ENCODE measurements at places on chromosomes 7 and 10. TPM values are rescaled to one million over a fixed set of nuclear protein-coding genes. Genes with fewer than 3 reads are reported as not detected.

ZWINT gene
- total RNA-seq = 1.0 TPM

TMEM229A gene
- not detected for total RNA-seq

SOSTDC1 gene
- total RNA-seq = 4.6 TPM

POM121C gene
- 26.0 TPM for total RNA-seq

CPA4 gene
- total RNA-seq = not detected

DNA sequence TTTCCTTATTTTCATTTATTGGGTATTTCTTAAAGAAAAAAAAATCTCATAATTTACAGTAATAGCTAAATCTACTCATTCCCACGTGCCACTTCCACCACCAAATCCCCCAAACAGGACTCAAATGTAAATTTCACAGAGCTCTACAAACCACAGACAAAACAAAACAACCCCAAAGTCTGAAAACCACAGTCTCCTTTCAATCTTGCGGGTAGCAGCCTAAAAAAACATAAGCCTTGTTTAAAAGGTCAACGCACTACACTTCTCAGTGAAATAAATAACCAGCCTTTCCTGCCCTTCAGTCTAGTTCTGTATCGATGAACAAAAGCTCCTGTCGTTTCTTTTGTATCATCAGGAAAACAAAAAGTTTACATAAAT is 121.8 kb upstream of the AFAP1L2 start:
- H3K4me3 ChIP-seq = peak overlapping the region; percentile 53
- peak overlapping the region; percentile 85 for H3K27ac ChIP-seq
- peaks cover 39% of the 10 kb centered on the region for H3K4me1 ChIP-seq
- H3K27me3 ChIP-seq = no peaks in the 10 kb centered on the region
- H3K36me3 ChIP-seq = no peaks in the 10 kb centered on the region

- no peaks in the 10 kb centered on the region for H3K36me3 ChIP-seq
- H3K27me3 ChIP-seq = no peaks in the 10 kb centered on the region
- no peak overlapping the region for H3K4me3 ChIP-seq
- DNase-seq = no peak
Observed at GRCh38 chr7:99106411-99106810, 37.5 kb downstream of the SMURF1 start.

GRCh38 chr7:12731214-12731656 is 43.8 kb downstream of the ARL4A start:
- H3K4me1 ChIP-seq = peaks cover 10% of the 10 kb centered on the region
- no peak for DNase-seq
- H3K4me3 ChIP-seq = no peak overlapping the region
- H3K36me3 ChIP-seq = no peaks in the 10 kb centered on the region
- no peak overlapping the region for H3K27ac ChIP-seq

DNA sequence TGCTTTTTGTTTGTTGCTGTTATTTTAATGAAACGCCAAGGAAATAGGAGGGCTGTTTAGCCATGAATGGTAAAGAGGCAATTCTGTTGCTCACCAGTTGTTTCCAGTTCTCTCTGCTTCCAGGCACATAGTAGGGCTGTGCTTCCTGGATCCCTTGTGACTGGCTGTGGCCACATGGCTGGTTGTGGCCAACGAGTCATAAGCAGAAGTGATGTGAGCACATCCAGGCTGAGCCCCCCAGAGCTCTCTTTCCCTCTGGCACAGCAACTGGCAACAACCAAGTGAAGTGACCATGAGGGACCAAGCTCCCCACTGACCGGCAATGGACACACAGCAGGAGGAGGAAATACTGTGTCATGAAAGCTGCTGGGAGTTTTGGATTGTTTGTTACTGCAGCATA is 10.3 kb downstream of the GRID1 start:
- no peaks in the 10 kb centered on the region for H3K36me3 ChIP-seq
- no peak for DNase-seq
- no peaks in the 10 kb centered on the region for H3K27me3 ChIP-seq
- H3K4me3 ChIP-seq = no peak overlapping the region

GRCh38 chr10:114347791-114348190 is 56.5 kb downstream of the AFAP1L2 start:
- no peak for DNase-seq
- H3K36me3 ChIP-seq = no peaks in the 10 kb centered on the region
- peaks cover 68% of the 10 kb centered on the region for H3K4me1 ChIP-seq
- no peaks in the 10 kb centered on the region for H3K27me3 ChIP-seq
- H3K27ac ChIP-seq = peak overlapping the region; percentile 92

DNA sequence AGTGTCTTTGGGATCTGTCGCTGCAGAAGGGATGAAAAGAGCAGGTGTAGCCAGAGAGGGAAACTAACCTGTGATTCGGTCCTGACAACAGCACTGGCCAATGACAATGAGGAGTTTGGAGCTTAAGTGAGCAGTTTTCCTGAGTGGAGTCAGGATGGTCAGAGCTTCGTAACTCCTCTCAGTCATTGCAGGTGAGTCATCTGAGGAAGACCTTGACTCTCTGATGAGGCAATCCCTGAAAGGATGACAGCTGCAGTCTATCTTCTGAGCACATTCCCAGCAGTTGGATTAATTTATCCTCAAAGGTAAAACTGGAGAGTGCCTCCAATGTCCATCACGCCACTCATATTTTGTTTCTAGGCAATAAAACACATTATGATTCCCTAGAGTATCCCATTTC is 401.9 kb downstream of the POM121L12 start:
- H3K27me3 ChIP-seq = no peaks in the 10 kb centered on the region
- no peaks in the 10 kb centered on the region for H3K4me1 ChIP-seq
- no peak overlapping the region for H3K27ac ChIP-seq
- H3K4me3 ChIP-seq = no peak overlapping the region
- H3K36me3 ChIP-seq = no peaks in the 10 kb centered on the region

DNA sequence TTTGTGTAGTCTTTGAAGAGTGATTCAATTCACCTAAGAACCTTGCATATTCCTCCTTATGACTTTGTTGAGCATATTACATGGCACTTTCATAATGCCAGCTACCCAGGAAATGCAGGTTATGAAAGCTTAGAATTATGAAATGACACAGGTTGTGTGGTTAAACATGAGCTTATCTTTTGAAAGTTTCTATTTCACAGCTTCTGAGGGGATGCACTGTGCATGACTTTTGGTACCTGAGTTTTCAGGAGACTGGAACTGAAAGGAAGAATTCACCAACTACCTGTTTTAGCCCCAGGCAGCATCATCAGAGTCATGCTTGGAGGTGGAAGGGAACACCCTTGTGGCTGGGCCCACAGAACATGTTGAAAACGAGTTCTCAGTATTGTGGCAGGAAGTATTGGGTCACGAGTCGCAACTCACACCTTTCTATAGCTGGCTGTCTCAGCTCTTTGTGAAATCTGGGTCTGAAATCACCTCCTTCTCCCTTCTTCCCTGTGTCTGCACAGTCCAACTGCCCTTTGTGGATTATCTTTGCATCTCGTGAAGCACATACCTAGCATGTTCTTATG is 228.2 kb downstream of the PTEN start:
- no peaks in the 10 kb centered on the region for H3K36me3 ChIP-seq
- H3K27ac ChIP-seq = no peak overlapping the region
- DNase-seq = no peak
- peaks cover 33% of the 10 kb centered on the region for H3K4me1 ChIP-seq

DNA sequence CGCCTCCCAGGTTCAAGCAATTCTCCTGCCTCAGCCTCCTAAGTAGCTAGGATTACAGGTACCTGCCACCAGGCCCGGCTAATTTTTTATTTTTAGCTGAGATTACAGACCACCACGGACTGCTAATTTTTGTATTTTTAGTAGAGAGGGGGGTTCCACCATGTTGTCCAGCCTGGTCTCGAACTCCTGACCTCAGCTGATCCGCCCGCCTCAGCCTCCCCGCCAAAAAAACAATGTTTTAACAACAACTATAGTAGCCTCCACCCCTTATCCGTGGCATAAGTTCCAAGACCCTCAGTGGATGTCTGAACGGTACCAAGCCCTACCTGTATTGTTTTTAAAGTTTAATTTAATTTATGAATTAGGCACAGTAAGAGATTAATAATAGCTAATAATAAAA is 48.2 kb downstream of the GNA12 start:
- peak overlapping the region; percentile 1 for H3K27ac ChIP-seq
- H3K36me3 ChIP-seq = no peaks in the 10 kb centered on the region
- H3K4me1 ChIP-seq = peaks cover 10% of the 10 kb centered on the region
- no peaks in the 10 kb centered on the region for H3K27me3 ChIP-seq

DNA sequence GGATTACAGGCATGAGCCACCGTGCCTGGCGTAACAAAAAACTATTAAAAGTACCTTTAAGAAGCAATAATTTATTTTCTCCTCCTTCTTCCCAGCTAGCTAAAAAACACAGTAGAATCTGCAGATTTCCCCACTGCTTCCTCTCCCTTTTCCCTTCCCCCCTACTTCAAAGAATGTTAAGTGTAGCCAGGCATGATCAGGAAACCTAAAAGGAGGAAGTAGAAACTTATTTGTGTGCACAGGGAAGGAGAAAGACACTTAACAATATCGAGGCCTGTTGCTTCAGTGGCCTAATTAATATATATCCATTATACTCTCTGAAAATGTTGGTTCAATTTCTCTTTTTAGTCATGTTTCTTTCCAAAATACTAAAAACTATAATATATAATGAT is 127.7 kb downstream of the NRBF2 start:
- H3K27me3 ChIP-seq = no peaks in the 10 kb centered on the region
- H3K36me3 ChIP-seq = no peaks in the 10 kb centered on the region
- no peak for DNase-seq
- H3K4me1 ChIP-seq = peaks cover 67% of the 10 kb centered on the region
- peak overlapping the region; percentile 37 for H3K27ac ChIP-seq

DNA sequence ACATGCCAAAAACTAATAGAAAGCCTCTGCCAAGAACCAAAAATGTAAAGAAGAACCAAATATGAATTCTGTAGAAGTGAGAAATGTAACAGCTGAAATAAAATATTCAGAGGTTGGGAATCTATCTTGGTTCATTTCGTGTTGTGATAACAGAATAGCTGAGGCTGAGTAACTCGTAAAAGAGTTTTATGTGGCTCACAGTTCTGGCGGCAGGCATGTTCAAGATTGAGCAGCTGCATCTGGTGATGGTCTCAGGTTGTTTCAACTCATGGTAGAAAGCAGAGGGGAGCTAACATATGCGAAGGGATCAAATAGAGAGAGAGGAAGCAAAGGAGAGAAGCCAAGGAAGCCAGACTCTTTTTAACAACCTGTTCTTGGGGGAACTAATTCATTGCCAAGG is 717.2 kb downstream of the TNS3 start:
- H3K27ac ChIP-seq = no peak overlapping the region
- no peaks in the 10 kb centered on the region for H3K4me1 ChIP-seq
- no peak overlapping the region for H3K4me3 ChIP-seq
- no peak for DNase-seq
- H3K36me3 ChIP-seq = no peaks in the 10 kb centered on the region
- no peaks in the 10 kb centered on the region for H3K27me3 ChIP-seq

GRCh38 chr10:33703501-33704213 is 369.2 kb upstream of the NRP1 start:
- H3K27me3 ChIP-seq = no peaks in the 10 kb centered on the region
- H3K4me1 ChIP-seq = no peaks in the 10 kb centered on the region
- no peak overlapping the region for H3K4me3 ChIP-seq
- no peak for DNase-seq
- no peak overlapping the region for H3K27ac ChIP-seq

DNA sequence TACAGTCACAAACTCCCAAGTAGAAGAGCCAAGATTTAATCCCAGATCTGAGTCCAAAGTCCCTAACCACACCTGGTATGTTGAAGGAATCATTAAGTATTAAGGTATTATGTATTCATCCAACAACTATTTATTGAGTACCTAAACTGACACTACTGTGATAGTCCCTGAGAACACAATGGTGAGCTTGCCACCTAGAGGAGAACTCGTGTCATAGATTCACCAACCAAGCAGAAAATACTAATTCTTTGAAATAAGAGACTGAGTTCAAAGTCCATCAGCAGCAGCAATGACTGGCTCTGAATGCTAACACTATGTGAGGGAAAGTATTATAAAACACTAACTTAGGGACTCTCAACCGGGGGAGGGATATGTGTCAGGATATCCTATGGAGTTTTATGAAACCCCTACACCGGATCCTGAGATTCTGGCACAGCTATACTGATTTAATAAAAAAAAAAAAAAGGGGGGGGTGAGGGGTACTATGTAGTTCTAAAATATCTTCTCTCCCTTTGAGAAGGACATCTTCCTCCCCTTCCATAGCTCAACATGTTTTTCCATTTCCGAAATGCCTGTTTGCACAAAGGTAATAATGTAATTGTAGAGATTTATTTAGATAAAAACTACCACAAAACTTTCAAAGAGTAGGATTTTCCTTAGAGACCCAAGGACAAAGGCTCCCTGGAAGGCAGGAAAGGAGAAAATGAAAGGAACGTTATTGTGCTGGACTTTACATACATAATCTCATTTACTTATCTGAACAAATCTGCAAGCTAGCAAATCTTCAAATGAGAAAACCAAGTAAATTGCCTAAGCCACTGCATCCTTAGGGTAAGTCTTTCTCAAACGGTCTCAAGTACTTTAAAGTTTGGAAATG is 1.6 kb downstream of the NCOA4 start:
- H3K27ac ChIP-seq = no peak overlapping the region
- H3K4me1 ChIP-seq = peaks cover 42% of the 10 kb centered on the region
- no peak overlapping the region for H3K4me3 ChIP-seq
- H3K27me3 ChIP-seq = no peaks in the 10 kb centered on the region
- DNase-seq = no peak

DNA sequence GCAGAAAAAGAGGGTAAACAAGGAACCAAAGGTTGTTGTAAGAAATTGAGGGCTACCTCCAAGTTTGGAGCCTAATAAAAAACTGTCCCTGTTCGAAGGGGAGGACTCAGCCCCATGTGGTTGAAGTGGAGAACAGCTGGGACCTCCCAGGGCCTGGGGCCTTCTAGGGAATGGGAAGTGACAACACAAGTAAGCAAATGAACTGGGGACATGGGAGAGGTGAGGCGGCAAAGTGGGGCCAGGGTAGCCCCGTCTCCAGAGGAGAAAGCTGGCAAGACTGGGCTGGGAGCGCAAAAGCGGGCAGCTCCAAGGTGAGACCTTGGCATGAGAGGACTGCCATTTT is 198.1 kb downstream of the ZNF438 start:
- H3K27ac ChIP-seq = no peak overlapping the region
- H3K36me3 ChIP-seq = no peaks in the 10 kb centered on the region
- H3K27me3 ChIP-seq = no peaks in the 10 kb centered on the region
- H3K4me3 ChIP-seq = no peak overlapping the region

GRCh38 chr10:5303504-5303903 is 61.3 kb upstream of the UCN3 start:
- H3K4me3 ChIP-seq = no peak overlapping the region
- no peak for DNase-seq
- no peak overlapping the region for H3K27ac ChIP-seq
- H3K36me3 ChIP-seq = no peaks in the 10 kb centered on the region

Measured in thyroid gland (tissue), 4 donors.